GM13977 (cell line): ENCODE measurements at places on chromosomes 2 and 18.

DNA sequence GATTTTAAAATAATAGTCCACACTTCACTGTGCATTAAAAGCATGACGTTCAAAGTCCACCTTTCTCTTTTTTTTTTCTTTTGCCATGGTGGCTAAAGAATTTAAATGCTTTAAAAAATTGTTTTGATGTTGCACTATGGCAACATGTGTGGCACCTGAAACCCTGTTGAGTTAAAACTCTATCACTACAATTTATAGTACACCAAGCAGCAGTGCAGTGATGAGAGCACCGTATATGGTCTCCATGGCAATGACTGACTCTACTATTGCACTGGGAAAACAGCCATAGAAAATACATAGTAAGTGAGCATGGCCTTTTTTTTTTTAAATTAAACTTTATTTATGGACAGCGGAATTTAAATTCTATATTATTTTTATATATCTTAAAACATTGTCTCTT is 298.8 kb downstream of the FIGN start:
- DNase-seq = no peak

- no peak for DNase-seq
These were observed 112.6 kb downstream of the GAREM1 start for GRCh38 chr18:32358075-32358474.

DNA sequence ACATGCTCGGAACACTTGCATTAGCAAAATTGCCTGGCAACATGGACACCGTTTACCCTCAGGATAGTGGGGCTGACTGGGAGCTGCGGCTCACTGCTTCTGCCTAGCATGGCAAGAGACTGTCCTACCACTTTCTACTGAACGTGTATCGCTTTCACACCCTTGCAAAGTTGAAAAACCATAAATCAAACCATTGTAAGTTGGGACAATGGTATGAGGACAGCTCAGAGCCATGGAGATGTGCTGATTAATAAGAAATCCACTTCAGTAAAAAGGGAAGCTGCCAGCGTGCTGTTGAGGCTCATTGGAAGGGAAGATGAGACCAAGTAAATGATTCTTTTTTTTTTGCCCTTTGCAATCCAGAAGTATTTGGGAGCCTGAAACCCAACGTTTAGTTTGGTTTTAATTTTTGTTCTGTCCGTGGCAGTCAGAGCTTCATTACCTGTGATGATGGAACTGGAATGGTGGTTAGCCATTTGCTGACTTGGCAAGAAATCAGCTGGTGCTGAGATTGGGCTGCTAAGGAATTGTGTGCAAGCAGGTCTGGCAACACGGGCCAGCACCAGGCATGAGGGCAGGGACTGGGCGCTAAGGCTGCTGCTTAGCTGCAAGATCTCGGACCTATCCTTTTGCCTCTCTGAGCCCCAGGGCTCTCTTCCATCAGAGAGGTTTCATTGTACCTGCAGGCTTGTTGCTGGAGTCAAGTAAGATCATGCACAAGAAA is 75.5 kb upstream of the HS6ST1 start:
- DNase-seq = no peak

GRCh38 chr2:124081154-124081716 is 56.1 kb downstream of the CNTNAP5 start:
- no peak for DNase-seq

- peak; percentile 59 for DNase-seq
These were observed 452 bp downstream of the RAPH1 start for GRCh38 chr2:203534621-203535077.
